ENCODE measurements at places on chromosomes 6 and 20.

DNA sequence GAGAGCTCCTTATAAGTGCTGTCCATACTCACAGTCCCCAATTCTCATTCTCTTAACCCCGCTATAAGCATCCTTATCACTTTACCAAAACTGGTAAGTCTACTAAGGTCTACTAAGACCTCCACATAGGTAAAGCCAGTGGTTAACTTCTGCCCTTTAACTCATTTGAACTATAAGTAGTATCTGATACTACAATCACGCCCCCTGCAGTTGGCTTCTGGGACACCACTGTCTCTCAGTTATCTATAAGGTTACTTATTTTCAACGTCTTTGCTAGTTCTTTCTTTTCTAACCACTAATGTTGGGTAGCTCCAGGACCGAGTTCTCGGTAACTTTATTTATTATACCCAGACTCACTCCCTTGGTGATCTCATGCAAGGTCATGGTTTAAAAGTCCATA is 142.6 kb downstream of the ARHGAP18 start:
- no peak for DNase-seq

DNA sequence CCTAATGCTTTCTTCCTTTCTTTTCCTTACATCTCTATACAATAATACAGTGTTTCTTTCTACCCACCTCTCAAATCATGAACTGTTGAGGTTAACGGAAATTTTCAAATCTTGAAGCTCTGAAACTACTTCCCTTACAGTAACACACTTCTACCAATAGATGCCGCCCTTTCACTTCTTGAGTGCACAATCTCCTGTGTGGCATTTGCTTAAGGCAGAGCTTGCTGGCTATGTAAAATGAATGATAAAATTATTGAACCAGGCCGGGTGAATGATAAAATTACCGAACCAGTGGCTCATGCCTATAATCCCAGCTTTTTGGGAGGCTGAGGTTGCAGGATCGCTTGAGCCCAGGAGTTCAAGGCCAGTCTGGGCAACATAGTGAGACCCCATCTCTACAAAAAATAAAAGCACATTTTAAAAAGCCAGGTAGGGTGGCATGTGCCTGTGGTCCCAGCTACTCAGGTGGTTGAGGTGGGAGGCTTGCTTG is 56.8 kb downstream of the KCNS1 start:
- peak; percentile 59 for DNase-seq

DNA sequence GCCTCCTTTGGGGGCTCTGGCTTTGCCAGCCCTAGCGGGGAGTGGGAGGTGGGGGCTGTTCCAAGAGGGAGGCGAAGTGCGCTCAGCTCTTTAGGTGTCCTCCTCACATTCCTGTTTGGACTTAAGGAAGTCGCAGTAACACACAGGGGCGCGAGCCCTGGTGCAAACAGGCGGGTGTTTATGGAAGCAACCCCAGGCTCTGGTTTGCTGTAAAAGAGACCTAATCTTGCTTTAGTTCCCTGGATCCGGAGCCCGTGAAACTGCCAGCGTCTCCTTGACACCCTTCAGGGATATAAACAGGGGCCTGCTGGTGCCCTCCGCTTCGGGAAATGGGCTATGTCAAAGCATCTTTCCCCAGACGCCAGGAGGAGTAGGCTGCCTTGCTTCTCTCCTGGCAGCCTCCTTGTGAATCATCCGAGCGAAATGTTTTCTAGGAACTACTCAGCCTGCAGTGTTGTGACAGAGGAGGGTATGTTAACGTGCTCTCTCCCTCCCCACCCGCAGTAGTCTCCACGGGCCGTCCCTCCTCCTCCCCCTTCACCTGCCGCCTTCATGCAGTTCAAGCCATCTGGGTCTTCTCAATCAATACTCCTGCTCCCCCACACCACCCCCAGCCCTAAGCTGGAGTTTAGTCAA is 168.0 kb upstream of the LRFN2 start:
- peak; percentile 86 for DNase-seq

GRCh38 chr6:21024616-21025015 is 490.4 kb downstream of the CDKAL1 start:
- no peak for DNase-seq

GRCh38 chr6:2753110-2753489 is 2.4 kb upstream of the MYLK4 start:
- no peak for DNase-seq

GRCh38 chr6:145736661-145737144 is 1.4 kb upstream of the EPM2A start:
- peak; percentile 53 for DNase-seq

DNA sequence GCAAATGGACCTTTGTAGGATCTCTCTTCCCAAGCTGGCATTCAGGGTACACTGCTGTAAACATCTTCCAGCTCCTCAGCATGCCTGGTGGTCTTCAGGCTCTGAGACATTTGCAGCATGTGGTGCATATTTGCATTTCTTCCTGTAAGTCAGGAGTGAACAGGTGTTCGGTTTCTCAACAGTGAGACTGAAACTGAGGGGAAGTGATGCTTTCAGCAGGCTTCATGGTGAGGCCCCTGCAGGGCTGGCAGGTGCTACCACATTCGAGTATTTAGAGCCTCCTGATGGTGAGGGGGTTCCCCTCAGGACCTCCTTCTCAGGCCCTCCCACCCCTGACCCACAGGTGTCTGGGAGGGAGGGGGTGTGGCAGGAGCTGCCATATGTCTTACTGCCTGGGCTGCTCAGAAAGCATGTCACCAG is 15.1 kb downstream of the MYBL2 start:
- DNase-seq = no peak

DNA sequence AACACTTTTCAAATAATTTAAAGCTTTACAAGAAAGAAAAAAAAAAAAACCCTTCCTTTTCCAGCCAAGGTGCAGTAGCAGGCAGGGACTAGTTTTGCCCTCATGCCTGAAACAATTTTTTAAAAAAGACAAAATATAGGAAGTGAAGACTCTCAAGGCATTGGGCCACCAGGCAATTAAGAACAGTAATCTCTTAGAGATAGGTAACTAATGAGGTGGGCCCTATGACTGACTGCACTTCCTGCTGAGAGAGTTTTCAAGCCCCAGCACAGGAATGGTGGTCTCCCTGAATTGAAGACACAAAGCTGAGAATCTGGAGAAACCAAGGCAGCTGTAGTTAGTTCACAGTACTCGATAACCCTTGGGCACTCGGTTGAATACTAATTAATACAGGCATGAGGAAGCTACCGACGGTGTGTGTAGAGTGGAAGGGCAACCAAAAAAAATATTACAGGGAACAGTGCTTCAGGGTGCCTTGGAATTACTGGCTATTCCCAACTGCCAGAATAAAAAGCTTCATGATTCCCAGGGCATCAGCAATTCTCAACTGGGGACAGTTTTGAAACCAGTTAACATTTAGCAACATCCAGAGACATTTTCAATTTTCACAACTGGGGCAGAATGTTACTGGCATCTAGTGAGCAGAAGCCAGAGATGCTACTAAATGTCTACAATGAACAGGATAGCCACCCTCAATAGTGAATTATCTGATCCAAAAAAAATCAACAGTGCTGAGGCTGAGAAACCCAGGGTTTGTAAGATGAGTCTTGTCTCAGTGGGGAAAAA is 36.0 kb upstream of the PLN start:
- no peak for DNase-seq

GRCh38 chr6:117512056-117512828 is 29.8 kb downstream of the DCBLD1 start:
- no peak for DNase-seq

GRCh38 chr6:116447496-116448011 is 13.6 kb upstream of the CALHM6 start:
- DNase-seq = peak; percentile 85

DNA sequence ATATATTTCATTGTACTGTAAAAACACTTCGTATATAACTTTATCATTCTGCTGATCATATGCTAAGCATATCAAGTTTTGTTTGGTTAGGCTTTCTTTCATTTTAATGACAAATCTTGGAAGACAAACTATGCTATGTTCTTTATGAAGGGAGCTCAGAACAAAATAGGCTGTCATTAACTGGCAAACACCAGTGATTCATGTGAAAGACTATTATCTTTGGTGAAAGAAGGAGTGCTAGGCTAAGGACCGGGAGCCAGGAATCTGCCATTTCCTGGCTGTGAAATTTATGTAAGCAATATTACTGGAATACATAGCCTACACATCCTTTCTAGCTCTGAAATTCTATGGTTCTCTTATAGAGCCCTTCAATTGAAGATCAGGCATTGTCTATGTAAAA is 136.2 kb upstream of the CCN2 start:
- DNase-seq = no peak

DNA sequence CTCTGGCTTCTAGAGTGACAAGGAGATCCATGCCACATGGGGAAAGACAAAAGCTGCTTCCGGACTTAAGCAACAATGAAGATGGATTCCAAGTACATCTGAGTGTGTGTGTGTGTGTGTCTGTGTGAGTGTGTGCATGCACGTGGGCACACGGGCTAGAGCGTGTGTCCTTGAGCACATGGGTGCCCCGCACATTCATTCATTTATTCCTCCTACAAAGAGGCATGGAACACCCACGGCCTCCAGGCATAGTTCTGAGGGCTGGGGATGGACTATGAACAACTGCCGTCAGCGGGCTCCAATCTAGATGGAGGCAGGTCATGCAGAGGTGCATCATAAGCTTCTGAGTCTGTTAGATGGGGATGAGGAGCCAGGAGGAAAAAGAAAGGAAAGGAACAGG is 49.1 kb downstream of the GRM4 start:
- no peak for DNase-seq

DNA sequence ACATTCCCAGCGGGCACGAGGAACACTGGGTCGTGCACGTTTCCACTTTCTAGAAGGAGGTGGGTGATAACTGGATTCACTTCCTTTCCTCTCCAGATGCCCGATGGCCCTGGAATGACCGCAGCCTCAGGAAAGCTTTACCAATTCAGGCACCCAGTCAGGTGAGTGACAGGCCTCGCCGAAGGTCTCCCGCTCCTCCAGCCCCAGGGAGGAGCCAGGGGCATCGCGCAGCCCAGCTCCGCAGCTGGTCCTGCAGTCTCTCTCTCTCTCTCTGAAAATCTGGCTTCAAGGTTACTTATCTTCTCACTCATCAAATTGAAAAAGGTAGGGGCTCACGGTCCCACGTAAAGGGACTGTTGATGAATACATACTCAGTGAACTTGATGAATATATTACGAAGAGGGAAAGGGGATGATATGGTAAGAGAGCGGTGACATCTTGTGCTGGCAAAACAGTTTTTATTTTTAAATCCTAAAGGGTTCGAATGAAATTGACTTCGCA is 891 bp downstream of the RIPPLY2 start:
- DNase-seq = no peak

GRCh38 chr6:11824986-11825385 is 46.4 kb upstream of the ADTRP start:
- peak; percentile 25 for DNase-seq

- DNase-seq = no peak
Measured at GRCh38 chr20:12179692-12180091, 262.0 kb downstream of the BTBD3 start.

DNA sequence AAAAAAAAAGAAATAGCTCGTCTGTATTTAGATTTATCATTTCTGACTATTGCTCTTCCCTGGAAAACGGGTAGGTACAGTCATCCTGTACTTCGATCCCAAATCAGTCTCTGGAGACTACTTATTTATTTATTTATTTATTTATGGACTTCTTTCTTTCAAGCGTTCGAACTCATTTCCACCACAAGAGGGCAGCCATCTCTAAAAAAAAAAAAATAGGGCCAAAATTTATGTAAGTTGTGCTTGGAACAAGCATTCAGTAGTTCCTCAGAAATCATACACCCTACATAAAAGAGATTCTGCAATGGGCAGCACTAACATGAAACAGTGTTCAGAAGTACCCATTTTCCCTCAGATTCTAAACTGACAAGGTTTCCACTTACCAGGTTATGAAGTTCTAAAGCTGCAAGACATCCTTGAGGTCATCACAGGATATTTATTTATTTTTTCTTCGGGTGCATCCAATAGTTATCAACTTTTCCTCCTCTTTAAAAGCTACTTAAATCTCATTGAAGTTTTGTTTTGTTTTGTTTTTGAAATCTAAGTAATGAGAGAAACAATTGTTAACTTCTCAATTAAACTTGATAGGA is 1.9 kb upstream of the BMP2 start:
- peak; percentile 30 for DNase-seq

DNA sequence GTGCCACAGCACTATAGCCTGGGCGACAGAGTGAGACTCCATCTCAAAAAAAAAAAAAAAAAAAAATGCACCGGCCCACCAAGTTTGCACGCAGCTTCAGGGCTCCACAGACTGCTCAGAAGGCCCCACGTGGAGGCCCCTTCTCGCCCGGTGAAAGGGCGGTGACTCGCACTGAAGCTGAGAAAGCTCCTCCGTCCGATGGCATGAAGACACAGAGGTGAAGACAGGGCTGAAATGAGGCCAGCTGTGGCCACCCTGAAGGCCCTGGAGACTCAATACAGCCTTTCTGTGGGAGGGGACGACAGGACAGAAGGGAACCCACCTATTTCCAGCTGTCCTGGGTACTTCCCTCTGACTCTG is 84.0 kb downstream of the PTPN1 start:
- DNase-seq = no peak

DNA sequence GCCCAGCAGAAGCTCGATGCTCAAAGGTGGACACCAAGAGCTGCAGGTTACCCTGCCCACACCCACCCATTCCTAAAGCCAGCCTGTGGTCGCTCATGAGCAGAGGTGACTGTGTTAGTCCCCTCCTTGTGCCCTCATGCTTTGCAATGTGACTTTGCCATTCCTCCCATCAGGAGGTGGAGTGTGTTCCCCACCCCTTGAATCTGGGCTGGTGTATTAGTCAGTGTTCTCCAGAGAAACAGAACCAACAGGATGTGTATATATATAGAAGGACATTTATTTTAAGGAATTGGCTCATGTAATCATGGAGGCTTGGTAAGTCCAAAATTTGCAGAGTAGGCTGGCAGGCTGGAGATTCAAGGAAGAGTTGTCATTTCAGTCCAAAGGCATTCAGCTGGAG is 54.4 kb upstream of the RNF24 start:
- no peak for DNase-seq

DNA sequence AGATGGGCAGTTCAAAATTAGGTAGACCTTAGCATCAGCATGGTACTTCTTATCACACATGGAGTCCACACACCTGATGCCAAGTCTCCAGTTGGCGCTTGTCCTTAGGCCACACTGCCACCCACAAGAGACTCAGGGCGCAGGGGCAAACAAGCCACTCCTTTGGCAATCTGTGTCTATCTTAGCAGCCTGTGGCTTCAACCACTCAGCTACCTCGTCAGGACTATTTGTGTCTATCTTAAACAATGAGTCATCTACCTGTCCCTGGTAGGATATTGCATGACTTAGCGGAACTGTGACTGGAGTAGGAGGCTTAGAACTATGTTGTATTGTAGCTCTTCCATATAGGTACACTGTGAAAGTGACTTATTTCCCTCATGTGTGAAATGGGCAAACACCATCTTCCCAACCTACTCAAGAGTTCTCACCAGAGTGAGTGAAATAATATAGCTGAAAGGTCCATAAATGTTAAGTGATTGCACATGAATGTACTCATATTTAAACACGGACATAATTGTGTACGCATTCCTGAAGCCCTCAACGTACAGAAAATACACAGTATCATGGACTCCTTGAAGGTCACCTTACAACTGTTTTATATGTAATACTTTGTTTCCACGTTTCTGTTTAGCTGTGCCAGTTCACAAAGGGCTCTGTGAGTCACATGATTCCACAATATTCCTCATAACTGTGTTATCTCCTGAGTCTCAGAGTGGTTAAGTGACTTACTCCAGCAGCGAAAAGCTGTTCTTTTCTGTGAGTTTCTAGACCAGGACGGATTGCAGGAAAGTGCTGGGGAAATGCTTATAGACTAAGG is 1.6 kb downstream of the TRIM27 start:
- DNase-seq = peak; percentile 50
